ENCODE measurements at places on chromosomes 16 and 17.

GRCh38 chr17:59378675-59379074 is 47.2 kb downstream of the YPEL2 start:
- DNase-seq = no peak

- no peak for DNase-seq
Observed at GRCh38 chr17:40286473-40286872, 1.2 kb upstream of the CDC6 start.

DNA sequence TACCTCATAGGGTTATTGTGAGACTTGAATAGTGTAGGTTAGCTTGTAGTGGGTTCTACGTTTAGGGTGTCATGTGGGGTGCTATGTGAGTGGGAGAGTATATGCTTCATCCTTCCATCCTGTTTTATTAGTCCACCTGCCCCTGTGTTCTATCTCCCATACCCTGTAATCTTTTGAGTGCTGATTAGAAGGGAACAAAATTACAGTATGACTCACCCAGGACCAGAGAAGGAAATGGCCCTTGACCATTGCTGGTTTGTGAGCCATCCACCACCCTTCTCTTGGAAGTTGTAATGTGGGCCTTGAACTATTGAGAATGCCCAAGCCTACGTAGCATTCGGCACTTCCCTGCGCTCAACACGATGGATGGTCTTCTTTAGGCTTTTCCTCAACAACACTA is 17.1 kb downstream of the SAP30BP start:
- DNase-seq = no peak

GRCh38 chr17:5264893-5265292 is 17.2 kb upstream of the RABEP1 start:
- no peak for DNase-seq

DNA sequence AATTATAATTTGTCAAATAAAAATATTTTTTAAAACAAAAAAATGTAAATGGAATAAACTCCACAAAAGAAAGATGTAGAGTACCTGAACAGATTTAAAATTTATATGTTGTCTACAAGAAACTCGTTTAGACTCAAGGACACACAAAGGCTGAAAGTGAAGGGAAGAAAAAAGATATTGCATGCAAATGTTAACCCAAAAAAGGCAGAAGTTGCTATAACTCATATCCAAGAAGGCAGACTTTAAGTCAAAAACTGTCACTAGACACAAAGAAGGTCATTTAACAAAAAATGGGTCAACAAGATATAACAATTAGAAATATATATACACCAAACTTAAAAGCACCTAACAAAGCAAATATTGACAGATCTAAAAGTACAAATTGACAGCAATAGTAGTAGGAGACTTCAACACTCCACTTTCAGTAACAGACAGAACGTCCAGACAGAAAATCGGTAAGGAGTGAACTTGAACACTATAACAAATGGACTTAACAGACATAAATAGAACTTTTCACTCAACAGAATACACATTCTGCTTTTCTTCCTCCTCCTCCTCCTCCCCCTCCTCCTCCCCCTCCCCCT is 40.8 kb upstream of the MYLK3 start:
- no peak for DNase-seq

DNA sequence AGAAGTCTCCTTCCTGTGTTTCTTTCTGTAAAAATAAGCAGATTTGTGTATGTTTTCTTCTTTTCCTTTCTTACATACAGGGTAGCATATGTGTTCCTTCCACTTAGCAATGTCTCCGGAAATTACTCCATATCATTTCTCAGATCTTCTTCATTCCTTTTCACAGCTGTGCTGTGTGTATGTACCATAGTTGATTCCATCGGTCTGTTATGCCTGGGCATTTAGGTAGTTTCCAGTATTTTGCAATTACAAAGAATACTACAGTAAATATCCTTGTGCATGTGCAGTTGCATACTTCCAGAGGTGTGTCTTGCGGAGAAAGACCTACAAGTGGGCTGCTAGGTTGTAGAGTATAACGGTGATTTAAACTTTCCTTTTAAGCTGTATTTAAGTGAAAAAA is 69.8 kb downstream of the CLEC16A start:
- no peak for DNase-seq

GRCh38 chr17:41518789-41519449 is at the start of gene KRT15:
Gene KRT15 (minus strand): TSS chr17:41518890. CDS start chr17:41518827, 63 bp downstream.
- DNase-seq = no peak

DNA sequence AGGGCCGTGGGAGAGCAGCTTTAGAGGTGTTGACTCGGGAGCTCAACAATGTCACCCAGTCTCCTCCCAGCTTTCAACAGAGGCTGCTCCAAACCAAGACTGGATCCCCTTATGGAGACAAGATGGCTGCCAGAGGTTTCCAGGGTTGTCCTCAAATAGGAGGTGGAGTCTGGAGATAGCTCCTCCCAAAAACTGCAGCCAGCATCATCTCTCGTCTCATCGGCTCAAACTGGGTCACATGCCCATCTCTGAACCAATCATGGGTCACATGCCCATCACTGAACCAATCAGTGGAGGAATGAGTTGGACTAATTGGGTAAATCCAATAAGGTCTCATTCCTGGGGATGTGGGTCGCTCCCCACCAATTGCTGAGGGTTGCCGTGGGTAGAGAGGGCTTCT is 41.1 kb upstream of the C16orf82 start:
- DNase-seq = no peak

GRCh38 chr17:7016886-7017826 is 4.7 kb downstream of the RNASEK start:
- no peak for DNase-seq

DNA sequence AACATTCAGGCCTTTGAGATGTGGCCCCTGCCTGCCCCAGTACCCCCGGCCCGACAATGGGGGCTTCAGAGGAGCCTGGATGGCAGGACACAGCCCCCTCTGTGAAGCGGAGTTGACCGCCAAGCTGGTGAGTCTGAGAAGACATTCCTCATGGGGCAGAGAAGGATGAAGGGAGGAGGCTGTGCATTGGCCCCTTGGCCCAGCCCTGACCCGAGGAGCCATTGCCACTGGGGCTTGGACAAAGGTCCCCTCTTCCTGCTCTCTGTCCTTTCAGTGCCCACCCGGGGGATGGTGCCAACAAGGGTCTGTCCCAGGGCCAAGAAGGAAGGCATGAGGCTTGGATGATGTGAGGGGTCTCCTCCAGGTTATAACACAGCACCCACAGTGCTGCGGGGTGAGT is 30.9 kb upstream of the PHB1 start:
- no peak for DNase-seq

DNA sequence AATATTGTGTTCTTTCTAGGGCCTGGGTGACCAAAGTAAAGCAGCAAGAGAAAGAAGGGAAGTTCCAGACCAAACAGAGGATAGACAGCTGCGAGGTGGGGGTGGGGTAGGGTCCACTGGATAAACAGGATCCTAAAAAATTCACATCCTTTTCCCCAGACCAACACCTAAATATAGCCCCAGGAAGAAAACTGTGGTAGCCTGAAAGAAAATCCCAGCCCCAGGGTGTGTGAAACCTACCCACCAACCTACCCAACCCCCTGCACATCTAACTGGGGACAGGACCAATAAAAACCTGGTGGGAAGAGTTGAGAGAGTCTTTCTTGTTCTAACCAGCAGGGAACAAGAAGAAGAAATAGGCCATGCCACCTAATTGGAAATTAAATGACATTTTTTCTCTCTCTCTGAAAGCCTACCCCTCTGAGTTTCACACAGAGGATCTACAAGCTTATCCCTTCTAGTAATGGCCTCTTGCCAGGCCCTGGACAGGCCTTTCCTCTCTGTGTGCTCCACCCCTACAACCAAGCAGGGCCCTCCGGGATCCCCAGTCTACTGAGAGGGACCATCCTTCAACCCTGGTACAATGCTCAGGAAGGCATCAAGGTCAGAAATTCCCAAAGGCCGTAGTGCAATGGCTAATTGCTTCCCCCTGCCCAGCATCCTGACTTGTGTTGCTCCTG is 12.0 kb downstream of the MYO18A start:
- no peak for DNase-seq

DNA sequence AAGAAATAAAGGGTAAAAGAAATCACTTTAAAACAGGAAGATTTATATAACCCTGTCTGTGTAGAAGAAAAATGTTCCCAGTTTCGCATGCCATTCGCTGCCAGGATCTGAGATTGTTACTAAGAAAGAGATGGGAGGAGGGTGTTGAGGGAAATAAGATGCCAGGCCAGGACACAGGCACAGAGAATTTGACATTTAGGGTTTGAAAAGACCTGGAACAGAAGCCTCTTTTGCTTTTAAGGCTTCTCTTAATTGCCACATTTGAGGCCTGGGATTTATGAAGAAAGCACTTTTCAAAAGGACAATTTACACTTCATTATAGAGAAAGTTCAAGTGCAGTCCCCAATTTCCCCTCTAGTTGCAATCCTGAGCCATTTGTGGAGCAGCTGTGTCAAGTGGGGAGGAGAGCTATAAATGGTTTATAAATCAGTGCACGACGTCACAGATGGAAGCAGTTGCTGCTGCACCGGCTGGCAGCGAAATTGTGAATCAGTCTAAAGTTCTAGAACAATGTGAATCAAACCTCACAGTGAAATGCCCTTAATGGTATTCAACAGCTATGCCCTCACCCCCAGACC is 26.5 kb upstream of the C16orf87 start:
- DNase-seq = no peak

GRCh38 chr17:38919316-38920078 is 5.9 kb upstream of the LASP1NB start:
- no peak for DNase-seq

DNA sequence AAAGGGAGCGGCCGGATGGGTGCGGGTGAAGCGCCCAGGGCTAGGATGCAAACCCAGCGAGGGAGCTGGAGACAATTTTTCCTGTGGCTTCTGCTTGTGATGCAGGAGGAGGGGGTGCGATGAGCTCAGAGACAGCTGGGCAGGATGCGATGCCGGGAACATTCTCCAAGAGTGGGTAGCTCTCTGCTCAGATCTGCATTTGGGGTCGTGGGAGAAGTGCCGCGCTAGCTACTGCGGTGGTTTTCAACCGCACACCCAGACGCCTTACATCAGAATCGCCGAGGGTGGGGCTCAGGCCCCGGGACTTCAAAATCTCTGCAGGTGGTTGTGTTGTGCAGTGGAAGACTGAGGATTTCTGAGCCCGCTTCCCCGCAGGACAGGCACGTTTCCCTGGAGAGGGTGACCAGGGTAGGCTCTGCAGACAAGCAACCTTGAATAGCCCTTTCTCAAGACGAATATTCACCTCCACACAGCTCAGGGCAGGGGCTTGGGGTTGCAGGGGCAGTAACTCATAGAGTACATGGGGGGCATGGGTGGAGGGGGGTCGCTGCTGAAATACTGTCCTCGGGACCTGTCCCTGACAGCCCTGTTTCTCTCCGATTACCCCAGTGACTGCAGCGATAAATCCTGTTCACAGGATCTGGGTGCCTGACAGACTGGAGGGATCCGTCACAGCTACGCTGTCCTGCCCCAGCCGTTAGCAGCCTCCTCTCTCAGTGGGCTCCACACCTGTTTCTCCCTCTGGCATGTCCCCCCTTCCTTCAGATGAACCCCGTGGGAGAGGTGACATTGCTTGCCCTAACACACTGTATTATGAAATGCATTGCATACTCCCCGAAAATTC is 63.3 kb downstream of the HAPSTR1 start:
- no peak for DNase-seq

DNA sequence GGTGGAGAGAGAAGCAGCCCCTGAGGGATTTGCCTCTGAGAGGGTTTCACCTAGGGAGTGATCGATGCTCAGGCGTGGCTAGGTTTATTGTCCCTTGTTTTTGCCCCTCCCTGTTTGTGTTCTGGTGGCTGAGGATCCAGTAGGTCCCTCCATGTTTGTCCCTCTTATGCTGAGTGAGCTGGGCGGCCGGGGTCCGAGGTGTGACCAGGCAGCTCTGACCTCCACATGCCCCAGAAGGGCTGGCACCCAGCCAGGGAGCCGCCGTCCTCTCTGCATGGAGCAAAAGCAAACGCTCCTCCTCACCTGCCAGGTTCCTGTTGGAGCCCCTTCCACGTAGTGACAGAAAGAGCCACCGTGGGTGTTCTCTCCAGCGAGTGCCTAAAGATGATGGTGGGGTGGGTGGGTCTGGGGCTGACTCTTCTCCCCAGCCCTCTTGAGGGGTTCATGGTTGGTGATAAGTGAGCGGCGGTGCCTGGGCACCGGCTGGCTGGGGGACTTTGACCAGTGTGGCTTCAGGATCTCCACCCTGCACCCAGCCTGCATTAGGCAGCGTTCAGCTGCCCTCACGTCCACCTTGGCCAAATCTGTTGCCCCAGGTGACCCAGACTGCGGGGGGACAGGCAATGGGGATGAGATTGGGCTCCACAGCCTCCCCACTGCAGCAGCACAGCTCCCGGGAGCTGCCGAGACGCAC is 14.1 kb upstream of the NUDT16L1 start:
- no peak for DNase-seq

GRCh38 chr17:61072648-61073047 is 327.0 kb upstream of the TBX2 start:
- no peak for DNase-seq

GRCh38 chr16:19166500-19166899 is 1.5 kb upstream of the SYT17 start:
- DNase-seq = no peak

- no peak for DNase-seq
Observed at GRCh38 chr17:149897-150584, 12.7 kb downstream of the SCGB1C2 start.

- DNase-seq = no peak
Observed at GRCh38 chr16:23420011-23420410, 33.0 kb downstream of the COG7 start.

DNA sequence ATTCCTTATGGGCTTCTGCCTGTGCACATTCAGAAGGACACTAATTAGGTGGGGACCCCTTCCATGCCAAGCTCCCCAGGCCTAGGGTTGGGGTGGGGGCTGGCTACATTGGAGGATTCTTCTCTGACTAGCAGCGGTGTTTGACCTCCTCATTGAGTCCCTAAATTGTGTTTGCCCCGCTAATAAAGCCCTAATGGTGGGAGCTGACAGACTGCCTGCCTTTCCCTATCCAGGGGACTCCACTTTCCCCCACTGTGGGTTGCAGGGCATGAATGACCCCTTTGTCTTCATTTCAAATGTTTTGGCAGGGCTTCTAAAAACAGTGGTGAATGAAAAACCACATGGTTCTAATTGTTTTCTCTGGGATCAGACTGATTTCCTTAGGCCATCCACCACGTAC is 476.8 kb upstream of the CDH11 start:
- no peak for DNase-seq

DNA sequence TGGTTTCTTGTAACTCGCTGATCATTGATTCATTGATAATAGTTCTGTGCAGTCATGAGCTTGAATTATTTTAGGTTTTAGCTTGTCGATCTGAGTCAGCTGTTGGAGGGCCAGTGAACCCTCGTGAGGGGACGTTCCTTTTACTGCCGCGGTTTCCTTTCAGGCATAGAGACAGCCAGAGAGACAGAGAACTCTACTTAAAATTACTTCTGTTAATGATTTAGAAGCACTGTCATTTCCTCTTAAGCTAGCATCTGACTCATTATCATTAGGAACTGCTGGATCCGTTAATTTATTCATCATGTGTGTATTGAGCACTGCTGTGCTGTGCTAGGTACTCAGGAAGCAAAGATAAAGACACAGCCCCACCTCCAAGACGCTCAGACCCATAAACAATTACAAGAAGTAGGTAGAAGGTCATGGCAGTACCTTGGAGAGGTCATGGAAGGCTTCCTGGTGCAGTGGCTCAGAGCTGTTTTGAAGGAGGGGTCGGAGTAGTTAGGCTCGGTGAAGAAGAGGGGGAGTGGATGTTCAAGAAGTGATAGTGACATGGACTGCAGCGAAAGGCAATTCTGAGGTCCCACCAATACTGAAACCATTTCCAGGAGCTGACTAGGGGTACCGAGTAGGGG is 3.3 kb downstream of the PGS1 start:
- peak; percentile 69 for DNase-seq

GRCh38 chr16:27595475-27595874 is 45.5 kb downstream of the KATNIP start:
- no peak for DNase-seq
